Fibroblast of the aortic adventitia (primary cell): ENCODE measurements at places on chromosomes 12 and 14. TPM values are rescaled to one million over a fixed set of nuclear protein-coding genes. Genes with fewer than 3 reads are reported as not detected.

SDSL gene
- 1.9 and 5.9 TPM in 2 replicates for total RNA-seq

CYP46A1 gene
- total RNA-seq: 0.36 and 0.49 TPM in 2 replicates

SLC2A13 gene
- 9.4 and 16.6 TPM in 2 replicates for total RNA-seq

NPFF gene
- total RNA-seq: not detected in 2 replicates

PTPN6 gene
- total RNA-seq: not detected in 2 replicates

FRS2 gene
- 30.4 and 67.0 TPM in 2 replicates for total RNA-seq

PIANP gene
- total RNA-seq: 0.45 TPM in 1 of 2 replicates, not detected in the other
